ENCODE measurements at places on chromosomes 7 and 10.

DNA sequence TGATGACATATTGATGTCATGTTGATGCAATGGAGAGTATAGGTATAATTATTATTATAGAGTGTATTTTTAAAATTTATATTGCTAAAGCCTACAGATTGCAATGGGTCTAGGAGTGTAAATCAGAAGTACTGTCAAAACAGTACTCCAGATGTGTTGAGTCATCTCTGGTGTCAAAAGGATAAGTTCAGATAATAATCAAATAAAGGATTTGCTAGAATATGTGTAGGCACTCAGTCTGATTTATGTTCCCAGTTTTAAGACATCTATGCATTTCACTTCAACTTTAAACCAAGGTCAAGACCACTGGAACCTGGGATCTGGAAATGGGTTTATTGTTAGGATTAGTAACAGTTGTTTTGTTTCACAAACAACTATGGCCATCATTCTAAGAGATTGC is 342.3 kb upstream of the BMPER start:
- no peak for DNase-seq

- no peak for DNase-seq
Measured at GRCh38 chr10:23525406-23525805, 86.5 kb downstream of the OTUD1 start.

- peak; percentile 73 for DNase-seq
Measured at GRCh38 chr7:21945454-21946221, at the start of gene CDCA7L. CDCA7L (minus strand) TSS chr7:21945899; CDS start chr7:21945804, 95 bp downstream.

- no peak for DNase-seq
Measured at GRCh38 chr7:118104812-118105441, 79.0 kb upstream of the LSM8 start.

- no peak for DNase-seq
Measured at GRCh38 chr7:106552645-106553445, 108.1 kb downstream of the CCDC71L start.

DNA sequence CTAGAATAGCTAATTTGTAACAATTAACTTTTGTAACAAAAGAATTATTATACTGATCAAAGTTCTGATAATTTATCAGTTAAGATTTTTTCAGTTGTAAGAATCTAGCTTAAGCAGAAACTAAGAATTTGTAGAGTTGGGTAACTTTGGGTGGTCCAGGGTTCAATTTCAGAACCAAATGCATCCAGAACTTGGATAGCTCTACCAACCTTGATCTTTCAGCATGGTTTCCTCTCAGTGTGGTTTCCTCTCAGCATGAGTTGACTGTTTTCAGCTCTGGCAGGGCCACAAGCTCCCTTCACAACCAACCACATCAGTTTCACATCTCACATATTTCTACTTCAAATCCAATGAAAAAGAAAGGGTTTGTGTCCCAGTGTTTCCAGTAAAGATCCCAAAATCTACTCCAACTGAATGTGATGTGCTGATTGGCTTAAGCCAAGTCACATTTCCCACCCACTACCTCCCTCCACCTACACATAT is 3.3 kb upstream of the FAS start:
- no peak for DNase-seq

DNA sequence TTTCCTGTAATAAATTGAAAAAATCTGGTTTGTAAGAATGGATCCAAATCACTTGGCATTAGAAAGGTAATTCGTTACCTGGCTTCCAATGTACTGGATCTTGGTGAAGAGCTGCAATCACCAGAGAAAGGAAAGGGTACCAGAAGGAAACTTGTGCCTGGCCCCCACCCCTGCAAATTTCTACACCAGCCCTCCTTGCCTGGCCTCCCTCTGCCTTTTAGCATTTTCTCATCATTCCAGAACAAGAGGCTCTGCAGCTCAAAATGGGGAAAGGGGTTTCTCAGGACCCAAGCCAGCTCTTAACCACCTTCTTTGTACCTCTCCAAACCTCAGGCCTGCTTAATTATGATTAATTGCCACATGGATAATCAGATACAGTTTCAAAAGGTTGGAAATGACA is 612.8 kb upstream of the MGMT start:
- no peak for DNase-seq

DNA sequence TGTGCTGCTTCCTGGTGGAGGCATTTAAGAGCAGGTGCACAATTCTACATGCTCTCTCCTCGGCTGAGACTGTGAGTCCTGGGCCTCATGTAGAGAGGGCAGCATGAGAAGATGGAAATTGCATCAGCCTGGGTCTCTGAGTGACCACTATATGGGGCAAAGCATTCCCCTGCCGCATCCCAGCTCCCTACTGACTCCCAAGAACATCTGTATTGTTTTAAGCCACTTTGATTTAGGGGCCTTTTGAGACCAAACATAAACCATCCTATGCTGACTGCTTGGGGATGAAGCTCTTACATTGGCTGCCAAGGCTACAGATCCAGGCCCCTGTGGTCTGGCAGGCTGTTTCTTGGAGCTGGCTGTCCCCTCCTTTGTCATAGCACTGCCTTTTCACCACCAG is 101.3 kb upstream of the TBX20 start:
- DNase-seq, result no peak

DNA sequence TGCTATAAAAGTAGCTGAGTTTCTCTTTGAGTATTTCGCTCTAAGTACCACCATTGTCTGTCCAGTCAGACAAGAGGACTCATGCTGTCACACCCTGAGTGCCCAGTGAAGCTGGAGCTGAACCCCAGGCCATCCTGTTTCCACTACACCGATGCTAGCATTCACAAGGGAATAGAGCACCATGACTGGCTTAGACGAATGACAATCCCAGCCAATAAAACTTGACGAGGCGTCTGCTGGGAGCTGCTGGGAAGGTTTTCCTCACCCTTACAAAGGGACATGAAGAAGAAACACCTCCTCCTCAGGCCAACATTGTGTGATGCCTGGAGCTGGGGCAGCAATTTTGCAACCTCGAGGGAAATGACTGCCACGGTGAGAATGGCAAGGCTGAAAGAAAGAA is 17.5 kb upstream of the SLIT1 start:
- DNase-seq, result no peak

DNA sequence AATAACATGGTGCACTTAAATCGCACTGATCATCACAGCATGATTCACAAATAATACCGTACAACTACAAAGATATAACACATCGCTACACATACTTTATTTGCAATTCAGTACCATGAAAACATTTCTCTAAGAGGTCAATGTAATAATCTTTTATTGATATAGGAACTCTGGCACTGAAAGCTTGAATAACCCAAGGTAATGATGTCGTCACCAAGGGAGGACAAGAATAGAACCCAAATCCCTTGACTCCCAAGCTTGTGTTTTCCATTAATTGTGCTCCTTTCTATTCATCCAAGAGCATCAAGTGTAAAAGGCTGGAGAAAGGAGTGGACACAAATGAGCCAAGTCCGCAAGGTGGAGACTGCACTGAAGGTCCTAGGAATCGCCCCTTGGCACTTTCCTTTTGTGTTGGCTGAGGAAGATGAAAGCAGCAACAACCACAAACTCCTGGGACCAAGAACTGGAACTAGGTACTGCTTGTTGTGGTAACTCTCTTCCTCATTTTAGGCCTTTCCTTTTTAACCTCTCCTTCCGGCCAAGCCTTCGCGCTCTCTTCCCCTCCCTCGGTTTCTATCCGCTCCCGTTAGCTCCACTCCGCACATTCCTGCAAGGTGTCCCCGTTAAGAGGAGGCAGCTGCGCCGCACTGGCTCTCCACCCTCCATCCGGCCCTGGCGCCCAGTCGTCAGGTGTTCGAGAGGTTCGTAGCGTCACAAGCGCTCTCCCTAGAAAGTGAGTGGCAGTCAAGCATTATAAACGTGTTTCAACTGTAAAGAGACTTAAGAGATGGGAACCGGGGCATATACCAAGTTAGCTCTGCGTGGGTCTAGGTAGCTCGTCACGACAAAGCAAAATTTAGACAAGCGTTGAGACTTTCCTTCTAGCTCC is 1.0 kb upstream of the CBLL1 start:
- DNase-seq, result no peak

DNA sequence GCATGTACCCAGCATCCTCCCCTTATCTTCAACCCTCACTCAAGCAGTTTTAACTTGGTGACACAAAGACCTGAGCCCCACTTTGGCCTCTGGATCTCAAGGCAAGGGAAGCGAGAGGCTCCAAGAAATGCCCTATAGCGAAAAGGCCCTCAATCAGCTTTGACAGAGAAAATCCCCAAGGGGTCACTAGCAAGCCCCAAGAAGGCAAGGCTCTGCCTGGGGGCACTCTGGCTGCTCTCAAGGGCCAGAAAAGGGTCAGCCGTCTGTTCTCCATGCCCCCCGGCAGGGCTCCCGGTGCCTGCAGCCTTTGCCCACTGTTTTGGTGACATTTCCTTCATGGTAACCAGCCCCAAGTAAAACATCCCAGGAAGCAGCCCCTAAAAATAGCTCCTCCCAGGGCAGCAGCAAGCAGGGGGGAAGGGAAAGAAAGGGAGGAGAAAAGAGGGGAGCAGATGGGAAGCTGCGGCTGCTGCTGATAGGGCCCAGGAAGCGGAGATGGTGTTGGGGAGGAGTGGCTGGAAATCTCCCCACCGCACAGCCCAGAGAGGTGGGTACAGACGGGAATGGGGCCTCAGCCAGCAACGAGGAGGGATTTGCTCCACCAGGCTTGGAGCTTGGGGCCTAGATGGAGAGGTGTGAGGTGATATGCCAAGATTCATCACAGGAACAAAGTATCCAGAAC is 7.1 kb downstream of the CAMK2G start:
- DNase-seq, result no peak

- DNase-seq, result no peak
Measured at GRCh38 chr10:101079874-101080273, 18.1 kb downstream of the KAZALD1 start.

GRCh38 chr10:69479240-69480067 is 28.2 kb downstream of the TSPAN15 start:
- DNase-seq, result no peak

DNA sequence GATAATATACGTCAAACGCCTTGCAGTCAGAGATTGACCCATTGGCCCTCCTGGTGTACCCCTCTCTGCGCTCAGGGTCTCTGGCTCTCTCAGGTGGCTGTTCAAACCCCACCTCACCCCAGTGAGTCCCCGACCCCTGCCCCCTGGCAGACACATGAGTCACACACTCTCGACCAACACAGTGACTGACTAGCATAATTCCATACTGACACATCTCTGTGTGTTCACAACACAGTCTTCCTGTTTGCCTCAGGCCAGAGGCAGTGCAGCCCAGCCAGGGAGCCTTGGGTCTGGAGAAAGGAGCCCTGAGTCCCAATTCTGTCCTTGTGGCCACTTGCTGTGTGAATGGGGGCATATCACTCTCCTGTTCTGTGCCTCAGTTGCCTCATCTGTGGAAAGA is 40.1 kb downstream of the PALD1 start:
- no peak for DNase-seq

DNA sequence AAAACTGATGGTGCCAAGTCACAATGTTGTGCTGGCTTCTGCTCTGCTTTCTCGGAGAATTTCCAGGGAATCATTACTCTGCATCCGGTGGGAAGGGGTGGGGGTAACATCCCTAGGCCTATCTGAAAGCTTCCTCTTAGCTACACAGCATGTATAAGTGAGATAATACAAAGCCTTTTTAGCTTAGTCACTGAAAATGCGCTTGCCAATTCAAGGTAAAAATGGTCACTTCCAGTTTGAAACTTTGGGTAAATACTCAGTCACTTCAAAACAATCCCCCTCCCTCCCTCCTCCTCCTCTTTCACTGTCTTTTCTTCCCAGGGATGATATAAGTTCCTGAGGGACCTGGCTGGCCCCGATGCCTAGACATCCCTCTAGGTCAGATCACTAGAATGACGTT is 57.3 kb upstream of the APBB1IP start:
- DNase-seq, result no peak

GRCh38 chr7:106283831-106284713 is 711 bp downstream of the NAMPT start:
- DNase-seq, result peak; percentile 40

GRCh38 chr7:50783801-50784507 is 1.3 kb upstream of the GRB10 start:
- no peak for DNase-seq

GRCh38 chr10:72259491-72260238 is 14.1 kb upstream of the DDIT4 start:
- DNase-seq, result no peak

- no peak for DNase-seq
Measured at GRCh38 chr10:113524120-113524519, 28.7 kb upstream of the HABP2 start.

DNA sequence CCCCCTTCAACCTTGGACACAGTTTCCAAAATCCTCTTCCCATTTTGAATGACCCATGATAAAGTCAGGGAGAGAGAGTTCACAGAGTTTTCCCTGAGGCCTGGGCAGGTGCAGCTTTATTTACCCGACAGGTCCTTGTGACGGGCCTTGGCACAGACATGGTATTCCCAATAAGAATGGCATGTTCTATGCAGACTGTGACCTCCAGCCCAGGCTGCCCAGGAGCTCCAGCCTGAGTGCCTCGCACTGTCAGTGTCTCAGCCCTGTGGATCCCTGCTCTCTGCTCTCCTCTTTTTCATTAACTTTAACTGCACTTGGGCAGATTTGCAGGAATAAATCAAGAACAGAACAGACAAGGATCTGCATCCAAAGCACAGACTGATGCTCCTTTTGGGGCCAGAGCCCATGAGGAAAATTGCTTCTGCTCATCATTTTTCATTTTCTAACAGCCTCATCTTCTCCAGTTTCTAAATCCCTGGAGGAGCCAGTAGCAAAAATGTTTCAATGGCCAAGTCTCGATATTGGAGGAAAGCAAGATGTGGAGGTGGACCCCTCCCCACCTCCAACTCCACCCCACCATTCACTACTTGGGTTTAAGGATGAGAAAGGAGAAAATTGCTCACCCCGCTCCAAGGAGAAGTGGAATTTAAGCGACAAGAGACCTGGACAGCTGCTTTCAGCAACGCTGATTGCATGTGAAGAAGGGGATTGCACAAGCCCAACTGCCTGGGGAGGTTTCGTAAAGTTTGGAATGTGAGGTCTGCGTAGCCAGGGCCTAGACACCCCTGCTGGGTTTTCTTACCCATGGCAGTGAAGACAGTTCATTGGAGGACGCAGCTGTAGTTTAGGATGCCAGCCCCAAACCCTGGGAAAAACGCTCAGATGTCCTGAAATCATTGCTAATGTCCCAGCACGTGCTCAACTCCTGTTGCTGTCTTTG is 225.9 kb downstream of the WDR11 start:
- no peak for DNase-seq

- no peak for DNase-seq
Measured at GRCh38 chr7:69338144-69338543, 260.1 kb upstream of the AUTS2 start.

DNA sequence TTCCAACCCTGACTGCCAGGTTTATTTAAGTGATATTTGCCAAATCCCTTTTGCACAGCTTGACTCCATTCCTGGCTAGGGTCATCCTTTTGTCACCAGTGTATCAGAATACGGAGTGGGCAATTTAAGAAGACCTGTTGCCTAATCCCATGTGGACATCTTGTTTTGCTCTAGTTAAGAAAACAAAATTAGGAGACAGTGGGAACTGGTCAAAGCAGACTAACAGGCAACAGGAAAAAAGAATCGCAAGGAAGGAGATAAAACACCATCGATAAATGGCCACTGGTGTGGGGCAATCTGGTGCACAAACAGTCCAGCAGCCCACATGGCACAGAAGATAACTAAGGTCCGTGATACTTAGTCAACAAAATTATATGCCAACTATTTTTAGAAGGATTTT is 21.4 kb downstream of the KDM7A start:
- DNase-seq, result no peak

- no peak for DNase-seq
Measured at GRCh38 chr7:98668255-98668654, 51.2 kb downstream of the NPTX2 start.

- no peak for DNase-seq
Measured at GRCh38 chr7:80496586-80496985, 15.3 kb downstream of the GNAT3 start.

GRCh38 chr10:88417387-88418030 is 165.6 kb downstream of the RNLS start:
- no peak for DNase-seq
